ENCODE measurements at places on chromosomes 7 and 10. TPM values are rescaled to one million over a fixed set of nuclear protein-coding genes. Genes with fewer than 3 reads are reported as not detected.

Gene BTBD16
- 0.37 TPM for total RNA-seq

DNA sequence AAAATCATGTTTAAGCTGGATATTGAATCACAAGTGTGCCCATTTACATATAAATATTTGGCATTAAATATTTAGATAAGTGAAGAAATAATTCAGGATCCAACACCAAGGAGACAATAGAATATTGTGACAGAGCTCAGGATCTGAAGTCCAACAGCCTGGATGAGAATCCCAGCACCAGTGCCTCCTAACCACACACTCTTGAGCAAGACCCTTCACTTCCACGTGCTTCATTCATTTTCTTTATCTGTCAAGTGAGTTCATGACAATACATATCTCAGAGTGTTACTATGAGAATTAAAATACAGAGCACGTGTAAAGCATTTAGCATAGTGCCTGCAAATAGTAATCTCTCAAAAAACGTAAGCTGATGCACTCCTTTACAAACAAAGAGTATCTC is 78.4 kb upstream of the IKZF1 start:
- DNase-seq: no peak

Gene RPEL1
- total RNA-seq: not detected

Gene AKR1E2
- total RNA-seq: 2.0 TPM

DNA sequence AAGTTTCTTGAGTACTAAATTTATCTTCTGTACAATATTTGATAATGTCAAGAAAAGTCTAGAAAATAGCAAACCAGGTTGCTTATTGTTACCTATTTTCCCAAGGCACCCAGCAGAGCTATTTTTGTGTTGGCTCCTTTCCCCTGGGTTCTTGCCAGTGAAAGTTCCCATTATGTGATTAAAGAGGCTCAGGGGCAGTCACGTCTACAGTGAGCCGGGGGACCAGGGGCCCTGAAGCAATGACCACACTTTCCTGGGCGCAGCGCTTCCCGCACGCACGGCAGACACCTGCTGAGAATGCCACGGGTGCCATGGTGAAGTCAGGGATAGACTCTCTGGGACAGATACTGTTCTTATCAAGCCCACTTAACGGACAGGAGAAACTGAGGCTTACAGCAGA is 10.4 kb upstream of the CNPY1 start:
- no peak for DNase-seq

- DNase-seq: peak; percentile 48
Observed at GRCh38 chr7:99752356-99752755, 17.4 kb upstream of the CYP3A7 start.

Gene HOXA7
- total RNA-seq: not detected

DNA sequence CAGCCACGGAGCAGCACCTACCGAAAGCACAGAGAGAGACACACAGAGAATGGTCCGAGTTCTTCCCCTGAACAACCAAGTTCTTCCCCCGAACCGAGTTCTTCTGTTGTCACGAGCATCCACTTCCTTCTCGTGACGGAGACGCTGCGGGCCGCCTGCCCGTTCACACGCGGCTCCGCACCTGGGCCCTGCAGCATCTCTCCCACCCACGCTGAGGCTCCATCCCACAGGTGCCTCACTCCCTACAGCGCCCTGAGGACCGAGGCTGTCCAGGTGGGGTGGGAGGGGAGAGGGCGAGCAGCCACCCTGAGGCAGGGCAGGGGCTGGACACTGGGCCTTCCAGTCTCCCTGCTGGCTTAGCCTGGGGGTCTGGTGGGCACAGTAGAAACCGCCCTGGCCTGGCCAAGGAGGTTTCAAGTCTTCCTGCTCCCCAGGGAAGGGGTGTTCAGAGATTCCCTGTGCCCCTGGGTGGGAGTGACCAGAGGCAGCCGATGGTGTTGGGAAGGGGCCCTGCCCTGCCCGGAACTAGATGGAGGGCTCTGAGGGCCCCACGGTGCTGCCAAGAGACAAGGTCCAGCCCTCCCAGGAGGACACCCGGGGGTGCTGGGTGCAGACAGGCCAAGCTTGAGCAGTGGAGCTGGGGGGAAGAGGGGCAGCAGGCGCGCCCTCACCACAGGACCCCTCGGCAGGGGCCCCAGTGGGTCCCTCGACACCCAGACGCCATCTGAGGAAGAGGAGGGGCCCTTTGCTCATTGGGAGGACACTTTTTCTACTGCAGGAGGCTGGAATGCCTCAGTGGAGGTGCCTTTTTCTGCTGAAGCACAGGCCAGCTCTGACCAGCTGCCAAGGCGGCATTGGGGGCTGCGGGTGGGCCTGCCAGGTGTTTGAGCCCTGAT is 5.2 kb upstream of the NKX6-2 start:
- DNase-seq: no peak

DNA sequence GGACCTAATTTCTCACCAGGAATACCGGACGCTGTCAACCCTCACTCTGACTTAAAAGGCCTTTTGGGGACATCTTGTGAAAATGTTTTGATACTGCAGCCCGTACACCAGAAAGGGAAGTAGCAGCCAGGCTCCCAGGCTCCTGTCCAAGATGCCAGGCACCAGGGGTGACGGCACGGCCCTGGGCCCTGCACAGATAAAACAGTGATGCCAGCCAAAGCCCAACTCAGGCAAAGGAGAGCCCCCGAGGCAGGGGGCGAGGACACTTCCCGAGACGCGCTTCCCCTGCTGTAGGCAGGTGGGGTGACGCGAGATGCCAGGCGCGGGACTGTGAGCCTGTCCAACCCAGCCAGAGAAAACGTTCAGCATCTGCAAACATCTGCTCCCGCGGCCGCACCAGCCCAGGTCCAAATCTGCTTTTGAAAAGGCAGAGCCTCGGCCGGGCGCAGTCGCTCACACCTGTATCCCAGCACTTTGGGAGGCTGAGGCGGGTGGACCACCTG is 15.7 kb downstream of the ZFAND2A start:
- DNase-seq: no peak

Gene GIMAP4
- not detected for total RNA-seq

Gene PLCE1
- total RNA-seq: 15.2 TPM

DNA sequence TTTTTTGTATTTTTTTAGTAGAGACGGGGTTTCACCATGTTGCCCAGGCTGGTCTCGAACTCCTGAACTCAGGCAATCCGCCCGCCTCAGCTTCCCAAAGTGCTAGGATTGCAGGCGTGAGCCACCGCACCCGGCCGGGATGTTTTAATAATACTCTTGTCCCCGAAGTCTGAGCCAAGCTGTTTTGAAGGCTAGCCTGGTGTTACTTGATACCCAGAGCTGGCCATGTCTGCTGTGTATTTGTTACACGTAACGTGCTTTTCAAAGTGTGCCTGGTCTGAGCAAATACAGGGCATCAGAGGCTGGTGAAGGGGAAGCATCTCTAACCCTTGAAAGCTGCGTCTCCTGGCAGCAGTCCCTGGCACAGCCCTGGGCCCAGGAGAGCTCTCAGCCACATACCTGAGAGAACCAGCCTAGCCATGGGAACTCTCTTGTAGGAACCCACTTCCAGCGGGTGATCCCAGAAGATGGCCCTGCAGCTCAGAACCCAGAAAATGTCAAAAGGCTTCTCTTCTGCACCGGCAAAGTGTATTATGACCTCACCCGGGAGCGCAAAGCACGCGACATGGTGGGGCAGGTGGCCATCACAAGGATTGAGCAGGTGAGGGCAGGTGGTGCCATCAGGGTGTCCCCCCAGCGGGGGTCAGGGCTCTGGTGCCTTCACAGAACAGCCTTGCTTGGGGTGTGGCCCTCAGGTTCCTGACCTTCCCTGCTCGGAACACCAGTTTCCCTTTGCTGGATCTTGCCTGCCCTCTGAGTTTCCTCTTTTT is 41.7 kb upstream of the ZMIZ2 start:
- DNase-seq: no peak

- DNase-seq: no peak
Observed at GRCh38 chr7:105782391-105783042, 93.9 kb downstream of the ATXN7L1 start.

Gene PVRIG
- 1.1 TPM for total RNA-seq

Gene LZTS2
- total RNA-seq: 32.5 TPM

DNA sequence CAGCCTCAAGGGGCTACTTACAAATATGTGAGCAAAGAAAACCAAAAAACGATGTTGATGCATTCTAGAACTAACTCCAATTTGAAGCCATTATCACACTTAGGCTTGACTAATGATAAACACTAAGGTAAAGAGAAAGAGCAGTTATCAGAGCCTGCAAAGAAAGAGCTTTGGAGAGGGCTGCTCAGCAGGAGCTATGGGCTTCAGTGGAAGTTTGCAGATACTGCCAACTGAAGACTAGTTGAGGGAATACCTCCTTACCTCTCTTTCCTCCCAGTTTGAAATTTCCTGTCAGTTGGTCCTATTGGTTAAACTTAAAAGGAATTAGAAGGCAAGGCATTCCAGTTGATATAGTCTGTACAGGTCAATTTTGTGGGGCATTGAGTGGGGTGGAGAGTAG is 498.1 kb upstream of the POT1 start:
- no peak for DNase-seq

DNA sequence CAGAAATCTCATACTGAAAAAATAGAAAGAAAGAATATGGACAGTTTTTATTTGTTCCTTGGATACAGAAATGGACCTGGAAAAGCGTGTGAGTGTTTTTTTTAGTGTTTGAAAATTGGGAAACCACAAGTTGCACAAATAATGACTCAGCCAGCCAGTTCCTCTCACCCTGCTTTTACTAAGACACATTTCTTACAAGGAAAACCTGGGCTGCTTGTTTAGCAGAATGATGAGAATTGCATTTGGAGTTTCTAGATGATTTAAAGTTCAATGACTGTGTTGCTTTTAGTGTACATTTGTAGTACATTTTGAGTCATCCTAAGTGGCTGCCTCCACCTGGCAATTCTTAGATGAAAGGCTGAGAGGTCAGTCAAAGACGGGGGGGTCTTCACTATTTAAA is 218.7 kb downstream of the ABCA13 start:
- DNase-seq: no peak

Gene CEP55
- total RNA-seq: 29.6 TPM

Gene NODAL
- not detected for total RNA-seq

Gene ACSM6
- not detected for total RNA-seq

Gene ANKRD30A
- not detected for total RNA-seq

Gene DDC
- total RNA-seq: not detected

Gene MRC1
- 0.07 TPM for total RNA-seq

DNA sequence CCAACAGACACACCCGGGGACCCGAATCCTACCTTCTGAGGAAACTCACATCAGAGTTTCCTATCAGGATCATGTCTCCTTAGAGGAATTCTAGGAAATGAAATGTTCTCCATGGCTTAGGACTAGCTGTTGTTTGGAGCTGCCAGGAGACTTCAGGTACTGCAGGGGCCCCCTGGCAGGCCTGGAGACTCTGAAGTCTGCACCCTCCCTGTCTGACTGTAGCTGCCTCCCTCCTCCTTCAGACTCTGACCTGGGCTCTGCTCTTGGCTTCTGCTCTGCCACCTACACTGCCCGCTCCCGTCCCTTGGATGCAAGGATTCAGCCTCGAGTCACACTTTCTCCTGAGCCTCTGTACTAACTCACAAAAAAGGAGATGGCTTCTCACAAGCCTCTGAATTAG is 232.8 kb downstream of the INHBA start:
- no peak for DNase-seq

DNA sequence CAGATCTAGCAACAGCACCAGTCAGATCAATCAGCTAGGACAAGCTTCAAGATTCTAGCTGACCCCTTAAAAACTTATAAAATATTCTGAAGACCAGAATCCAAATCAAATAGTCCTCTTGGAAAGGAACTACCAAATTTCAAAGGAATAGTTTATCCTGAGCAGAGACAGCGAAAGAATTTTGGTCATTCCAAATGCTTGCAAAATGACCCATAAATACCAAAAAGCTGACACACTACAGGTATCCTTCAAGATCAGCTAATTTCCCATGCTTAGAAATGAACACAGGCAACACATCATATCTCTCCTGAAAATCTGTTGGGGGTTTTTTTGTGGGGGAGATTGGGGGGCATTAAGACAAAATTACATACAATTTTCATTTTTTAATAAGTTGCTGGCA is 78.8 kb downstream of the PDSS1 start:
- no peak for DNase-seq

GRCh38 chr7:128737867-128738385 is 1.2 kb upstream of the CALU start:
- peak; percentile 87 for DNase-seq

DNA sequence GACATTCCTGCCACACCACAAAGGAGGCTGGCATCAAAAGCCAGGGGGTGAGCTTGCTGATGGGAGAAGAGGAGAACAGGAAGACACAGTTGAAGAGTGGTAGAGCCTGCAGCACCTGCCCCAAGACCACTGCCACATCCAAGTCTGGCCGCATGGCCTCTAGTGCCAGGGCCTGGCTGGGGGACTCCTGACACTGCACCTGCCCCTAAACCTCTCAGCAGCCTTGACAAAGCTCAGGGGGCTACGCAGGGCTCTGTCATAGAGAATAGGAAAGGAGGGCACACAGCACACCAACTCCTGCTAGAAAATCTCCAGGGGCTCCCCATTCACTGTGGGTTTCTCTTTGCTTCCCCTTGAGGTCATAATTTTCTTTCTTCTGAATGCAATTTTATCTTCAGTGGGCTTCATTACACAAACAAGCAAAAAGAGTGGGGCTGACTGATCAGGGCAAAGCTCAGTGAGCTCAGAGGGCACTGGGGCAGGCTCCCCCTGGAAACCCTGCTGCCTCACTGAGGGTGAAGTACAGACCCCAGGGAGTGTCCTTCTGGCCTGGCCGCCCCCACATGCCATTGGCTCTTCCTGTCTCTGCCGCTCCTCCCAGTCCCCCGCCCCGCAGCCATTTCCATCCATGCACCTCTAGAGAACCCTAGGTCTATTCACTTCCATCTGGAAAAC is 37.2 kb downstream of the VOPP1 start:
- DNase-seq: no peak

GRCh38 chr7:43764039-43764761 is 5.7 kb downstream of the BLVRA start:
- DNase-seq: peak; percentile 31

GRCh38 chr7:134463751-134464150 is 4.9 kb upstream of the AKR1B1 start:
- no peak for DNase-seq

- no peak for DNase-seq
Observed at GRCh38 chr10:59093461-59093860, 83.0 kb upstream of the PHYHIPL start.

GRCh38 chr7:67008260-67008659 is 11.6 kb downstream of the TYW1 start:
- no peak for DNase-seq

Gene EPO
- total RNA-seq: 0.30 TPM

- no peak for DNase-seq
Observed at GRCh38 chr7:1985936-1986335, 246.8 kb downstream of the MAD1L1 start.

GRCh38 chr7:39703144-39703543 is 79.8 kb downstream of the RALA start:
- no peak for DNase-seq

GRCh38 chr10:45433716-45434469 is 59.9 kb downstream of the ALOX5 start:
- DNase-seq: no peak

DNA sequence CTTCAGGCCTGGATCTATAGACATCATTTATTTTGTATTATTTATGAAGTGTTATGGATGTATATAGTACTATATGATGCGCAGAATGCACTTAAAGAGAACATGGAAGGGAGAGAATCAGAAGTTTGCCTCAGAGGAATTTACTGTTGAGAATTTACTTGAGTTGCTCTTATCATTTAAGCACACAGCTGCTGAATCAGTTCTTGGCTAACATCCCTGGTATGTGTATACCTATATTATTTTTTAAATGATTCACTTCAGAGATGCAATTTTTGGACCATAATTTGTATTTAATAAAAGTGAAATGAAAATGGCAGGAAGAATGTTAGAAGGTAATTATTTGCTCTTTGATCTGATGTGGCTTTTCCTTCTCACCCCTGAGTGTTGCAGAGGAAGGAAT is 191.6 kb downstream of the BICC1 start:
- no peak for DNase-seq

Gene AOAH
- total RNA-seq: not detected

- no peak for DNase-seq
Observed at GRCh38 chr10:49389361-49389933, 6.4 kb downstream of the DRGX start.

Data from PC-9 (cell line).